ENCODE measurements at places on chromosomes 7 and 10. TPM values are rescaled to one million over a fixed set of nuclear protein-coding genes. Genes with fewer than 3 reads are reported as not detected.

DNA sequence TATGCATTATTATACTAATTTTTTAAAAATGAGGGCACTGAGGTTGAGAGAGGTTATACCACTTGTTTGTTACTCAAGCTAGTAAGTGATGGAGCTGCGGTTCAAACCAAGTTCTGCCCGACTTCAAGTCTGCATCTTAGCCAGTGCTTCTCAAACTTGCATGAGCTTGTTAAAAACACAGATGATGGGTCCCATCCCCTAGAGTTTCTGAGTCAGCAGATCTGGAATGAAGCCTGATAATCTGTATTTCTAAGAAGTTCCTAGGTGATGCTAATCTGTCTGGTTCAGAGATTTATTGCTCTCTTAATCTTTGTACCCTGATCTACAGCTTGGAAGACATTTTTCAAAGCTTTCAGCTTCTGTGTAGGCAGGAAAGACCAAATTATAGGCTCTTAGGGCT, 67.7 kb upstream of the CC2D2B start:
- DNase-seq: no peak

DNA sequence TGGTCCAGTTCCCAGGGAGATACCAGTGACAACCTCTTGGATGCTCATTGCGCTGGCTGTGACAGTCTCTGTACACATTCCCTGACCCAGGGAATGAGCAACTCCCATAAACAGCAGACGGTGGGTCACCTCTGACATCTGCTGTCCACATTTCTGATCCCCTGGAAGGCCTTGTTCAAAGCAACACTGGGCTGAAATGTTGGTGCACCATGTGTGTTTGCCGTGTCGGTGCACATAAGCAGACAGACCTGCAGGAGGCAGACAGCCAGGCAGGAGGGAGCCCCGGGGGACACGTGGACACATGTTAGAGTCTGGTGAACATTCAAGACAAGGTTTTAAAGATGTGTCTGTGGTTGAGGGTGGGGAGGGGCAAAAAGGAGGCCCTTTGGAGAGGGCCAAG, 254.9 kb downstream of the PLXNA4 start:
- DNase-seq: no peak

ARHGEF35 gene
- 3.8 TPM for total RNA-seq

DNA sequence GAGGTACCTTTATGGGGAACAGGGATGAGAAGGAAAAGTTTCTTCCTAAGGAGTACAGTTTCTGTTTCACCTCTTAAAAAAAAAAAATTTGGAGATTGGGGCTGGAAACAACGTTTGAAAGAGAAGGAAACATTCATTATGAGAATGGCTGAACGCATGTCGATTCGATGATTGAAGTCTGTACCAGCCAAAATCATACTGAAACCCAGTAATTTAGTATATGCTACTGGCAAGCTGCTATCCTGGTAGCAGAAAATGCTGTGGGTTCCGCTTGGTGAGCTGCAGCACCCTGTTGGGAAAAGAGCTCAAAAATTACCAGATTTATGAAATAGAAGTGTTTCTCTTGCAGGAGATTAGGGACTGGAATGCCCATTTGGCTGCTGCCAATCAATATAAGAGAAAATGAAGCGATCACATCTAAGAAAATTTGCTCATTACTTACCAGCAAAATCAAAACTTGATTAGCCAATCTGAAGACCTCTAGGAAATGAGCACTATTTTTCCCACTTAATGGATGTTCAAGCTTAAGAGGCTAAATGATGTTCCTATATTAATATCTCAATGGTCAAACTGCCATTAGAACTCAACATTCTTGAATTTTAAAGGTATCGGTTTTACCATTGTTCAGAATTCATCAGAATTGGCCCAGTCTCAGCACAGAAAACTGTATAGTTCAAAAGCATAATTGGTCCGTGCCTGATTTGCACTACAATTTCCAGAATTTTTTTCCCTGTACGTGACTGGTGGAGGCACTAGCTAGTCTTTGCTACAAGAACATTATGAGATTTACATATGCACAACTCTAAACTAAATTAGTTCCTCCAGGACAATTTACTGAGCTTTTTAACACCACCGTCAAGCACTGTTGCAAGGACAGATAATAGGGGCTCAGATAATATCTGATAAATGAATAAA, 1.2 kb upstream of the ITGB1 start:
- peak; percentile 58 for DNase-seq

DNA sequence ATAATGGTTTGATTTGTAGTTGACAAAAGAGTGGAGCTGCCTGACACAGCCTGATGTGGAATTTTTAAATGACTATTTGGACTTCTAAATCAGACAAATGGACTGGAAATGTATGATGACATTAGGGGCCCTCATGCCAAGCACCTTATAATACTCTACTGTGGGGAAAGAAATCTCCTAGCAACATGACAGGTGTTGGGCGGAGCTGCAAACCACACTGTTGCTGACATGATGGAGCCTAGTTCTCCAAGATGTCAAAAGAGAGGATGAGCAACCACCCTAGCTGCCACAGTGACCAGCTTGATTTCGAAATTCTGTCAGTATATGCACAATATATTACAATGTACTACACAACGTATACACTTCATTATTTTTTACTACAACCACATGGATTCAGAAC, 65.8 kb downstream of the RHOBTB1 start:
- no peak for DNase-seq

NRCAM gene
- total RNA-seq: 4.1 TPM

DNA sequence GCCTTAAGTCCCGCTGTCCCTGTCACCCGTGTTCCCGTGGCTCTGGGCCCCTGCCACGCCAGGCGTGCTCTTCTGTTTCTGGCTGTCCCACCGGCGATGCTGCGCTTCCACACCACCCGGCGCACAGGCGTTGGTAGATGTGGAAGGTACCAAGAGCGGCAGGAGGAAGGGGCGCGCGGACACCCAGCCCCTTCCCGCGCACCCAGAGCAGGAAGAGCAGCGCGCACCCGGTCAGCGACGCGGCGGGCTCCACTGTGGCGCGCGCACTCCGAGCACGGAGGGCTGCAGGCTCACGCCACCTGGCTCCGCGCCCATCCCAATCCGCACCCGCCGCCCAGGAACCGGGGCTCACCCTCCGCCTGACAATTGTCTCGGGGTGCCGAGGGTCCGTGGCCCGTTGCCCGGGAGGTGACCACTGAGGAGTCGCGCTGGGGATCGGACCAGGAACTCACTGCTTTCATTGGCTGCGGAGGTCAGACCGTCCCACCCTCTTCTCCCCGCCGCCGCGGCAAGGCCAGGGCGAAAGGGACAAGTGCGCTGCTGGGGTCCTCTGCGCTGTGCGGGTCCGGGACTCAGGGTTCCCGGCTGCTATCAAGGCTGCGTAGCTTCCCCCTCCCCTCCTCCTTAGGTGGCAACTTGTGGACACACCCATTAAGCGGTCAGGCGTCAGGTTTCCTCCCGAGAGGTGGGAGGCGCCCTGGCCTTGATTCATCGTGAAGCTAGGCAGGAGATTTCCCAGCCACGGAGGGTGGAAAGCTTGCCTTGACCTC, 121.6 kb upstream of the ZNF92 start:
- DNase-seq: peak; percentile 41

DNA sequence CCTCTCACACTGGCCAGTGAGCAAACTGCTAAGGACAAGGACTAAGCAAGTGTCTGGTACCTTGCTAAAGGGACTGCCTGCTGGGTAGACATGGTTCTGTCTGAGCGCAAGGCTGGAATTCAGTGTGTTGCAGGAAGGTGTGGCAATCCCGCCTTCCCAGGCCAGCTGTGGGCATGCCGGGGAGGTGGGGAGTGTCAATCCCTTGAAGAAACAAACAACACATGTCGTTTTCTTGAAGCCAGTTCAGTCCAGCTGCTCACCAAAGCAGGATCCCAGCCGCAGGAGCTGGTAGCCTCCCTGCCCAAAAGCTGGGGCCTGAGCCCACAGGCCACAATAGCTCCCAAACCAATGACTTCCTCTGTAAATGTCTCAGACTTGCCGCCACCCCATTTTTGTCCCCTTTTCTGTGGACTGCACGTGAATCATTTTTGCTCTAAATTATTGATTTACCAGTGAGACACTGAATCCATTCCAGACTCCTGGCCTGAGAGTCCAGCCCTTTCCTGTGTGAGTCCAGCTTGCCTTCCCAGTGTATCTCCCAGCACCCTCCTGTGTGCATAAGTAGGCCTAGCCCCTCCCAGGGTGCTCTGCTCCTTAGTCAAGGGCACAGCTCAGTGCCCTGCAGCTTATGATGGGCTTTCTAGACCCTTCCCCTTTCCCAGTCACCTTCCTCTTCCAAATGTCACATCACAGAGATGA, 166.8 kb downstream of the RGS10 start:
- DNase-seq: no peak

TIAL1 gene
- 201 TPM for total RNA-seq

- no peak for DNase-seq
Observed at GRCh38 chr7:47241112-47242065, 340.5 kb downstream of the TNS3 start.

DNA sequence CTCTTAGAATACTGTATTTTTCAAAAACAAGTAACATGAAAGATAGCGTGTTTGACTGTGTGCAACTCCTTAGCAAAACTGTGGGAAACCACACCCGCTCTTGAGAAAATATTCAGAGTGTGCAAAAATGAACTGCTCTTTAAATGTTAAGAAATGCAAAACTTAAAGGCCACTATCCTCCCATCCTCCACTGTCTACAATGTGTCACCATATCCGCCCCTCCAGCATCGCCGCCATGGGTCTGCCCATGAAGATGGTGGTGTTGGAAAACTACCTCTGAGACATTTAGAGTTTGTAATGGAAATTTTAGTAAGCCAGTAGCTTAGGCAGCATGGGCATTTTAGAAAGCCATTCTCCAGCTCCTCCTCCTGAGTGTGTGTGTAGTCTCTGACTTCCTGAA, 20.1 kb upstream of the NMT2 start:
- DNase-seq: no peak

TBX20 gene
- 0.16 TPM for total RNA-seq

EVX1 gene
- 0.07 TPM for total RNA-seq

DNA sequence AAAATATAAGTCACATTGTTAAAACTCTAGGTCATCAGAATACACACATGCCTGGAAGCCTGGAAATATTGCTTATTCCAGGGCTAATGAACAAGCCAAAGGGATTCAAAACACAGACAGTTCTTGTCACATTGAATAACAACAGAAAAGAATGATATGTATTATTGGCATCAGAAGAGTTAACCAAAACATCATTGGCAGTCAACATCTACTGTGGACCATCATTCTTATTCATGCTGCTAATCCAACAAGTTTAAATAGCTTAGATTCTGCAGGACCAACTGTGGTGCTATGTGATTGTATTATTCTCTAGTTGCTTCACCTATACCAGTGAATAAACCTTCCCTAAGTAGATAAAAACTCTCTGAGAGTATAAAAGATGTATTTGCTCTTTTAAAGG, 198.3 kb downstream of the NEBL start:
- DNase-seq: no peak

GRCh38 chr10:69883310-69884023, 81.8 kb downstream of the COL13A1 start:
- DNase-seq: no peak

DNA sequence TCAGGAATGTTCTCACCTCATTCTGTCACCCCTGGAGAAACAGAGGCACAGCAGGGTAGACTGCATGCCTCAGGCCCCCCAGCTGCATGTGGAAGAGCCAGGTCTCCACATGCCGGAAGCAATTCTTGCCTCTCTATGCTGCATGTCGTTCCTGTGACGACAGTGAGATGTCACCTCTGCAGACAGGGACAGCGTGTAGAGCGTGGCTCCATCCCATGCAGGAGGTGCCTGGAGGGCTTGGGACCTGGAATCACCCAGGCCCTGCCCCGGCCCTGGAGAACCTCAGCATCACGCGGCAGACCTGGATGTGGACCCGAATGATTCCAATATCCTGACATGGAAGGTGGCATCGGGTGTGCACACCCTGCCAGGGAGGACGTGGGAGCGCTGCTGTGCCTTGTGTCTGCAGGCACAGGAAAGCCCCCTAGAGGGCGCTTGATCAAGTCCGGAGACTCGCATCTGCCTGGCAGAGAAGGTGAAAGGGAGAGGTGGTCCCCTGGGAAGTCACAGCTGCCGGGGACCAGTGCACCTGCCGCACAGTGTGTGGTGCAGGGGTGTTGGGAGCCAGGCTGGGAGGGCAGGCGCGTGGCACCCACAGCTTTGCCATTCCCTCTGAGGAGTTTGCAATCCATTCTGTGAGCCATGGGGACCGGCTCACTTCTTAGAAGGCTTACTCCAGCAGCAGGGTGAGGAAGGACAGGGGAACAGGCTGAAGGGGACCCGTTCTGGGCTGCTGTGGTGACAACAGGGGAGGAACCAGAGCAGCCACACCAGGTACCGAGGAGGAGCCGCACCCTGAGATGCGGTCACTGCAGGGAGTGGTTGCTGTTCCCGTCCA, 45.3 kb upstream of the EN2 start:
- peak; percentile 61 for DNase-seq

DNA sequence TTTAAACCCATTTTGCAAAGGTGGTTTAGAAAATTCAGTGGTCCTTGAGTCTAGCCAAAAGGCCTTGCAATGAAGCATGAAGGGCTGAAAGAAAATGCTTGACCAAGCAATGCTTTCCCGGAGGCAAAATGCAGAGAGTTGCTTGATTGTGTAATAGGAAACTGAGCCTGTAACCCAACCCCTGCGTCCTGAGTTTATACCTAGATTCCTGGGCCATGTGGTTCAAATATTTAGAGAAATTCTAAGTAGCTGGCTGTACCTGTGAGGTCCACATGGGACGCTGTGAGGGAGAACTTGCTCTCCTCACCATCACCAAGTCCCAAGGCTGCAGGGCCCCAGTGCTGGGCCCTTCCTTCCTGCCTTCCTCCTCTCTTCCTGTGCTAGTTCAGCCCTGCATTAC, 45.7 kb downstream of the CXCL12 start:
- no peak for DNase-seq

SEC61G gene
- total RNA-seq: 78.3 TPM

Data from activated T-cell treated with anti-CD3 and anti-CD28 coated beads, Interleukin-2, amount 50 U/mL, for 72 hours (primary cell).